ENCODE measurements at places on chromosomes 1 and 21. TPM values are rescaled to one million over a fixed set of nuclear protein-coding genes. Genes with fewer than 3 reads are reported as not detected.
A peak's percentile ranks its signal among the peaks of the same experiment; 100 is the strongest.

DNA sequence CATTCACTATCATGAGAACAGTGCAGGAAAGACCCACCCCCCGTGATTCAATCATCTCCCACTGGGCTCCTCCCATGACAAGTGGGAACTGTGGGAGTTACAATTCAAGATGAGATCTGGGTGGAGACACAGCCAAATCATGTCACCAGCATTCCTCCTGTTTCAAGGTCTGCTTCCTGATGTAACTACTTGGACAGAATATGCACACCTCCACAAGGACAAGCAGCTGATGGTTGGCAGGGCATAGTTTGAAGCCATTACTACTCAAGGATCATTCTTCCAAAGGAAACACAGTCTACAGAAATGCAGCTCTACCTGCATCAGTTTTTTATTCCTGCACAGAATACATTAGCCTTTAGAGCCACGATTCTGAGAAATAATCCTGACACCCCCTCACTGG, 28.5 kb upstream of the RNF2 start:
- no peak for DNase-seq

GRCh38 chr1:246142320-246142893, 364.7 kb downstream of the SMYD3 start:
- DNase-seq = no peak

The BSND gene
- not detected for total RNA-seq

DNA sequence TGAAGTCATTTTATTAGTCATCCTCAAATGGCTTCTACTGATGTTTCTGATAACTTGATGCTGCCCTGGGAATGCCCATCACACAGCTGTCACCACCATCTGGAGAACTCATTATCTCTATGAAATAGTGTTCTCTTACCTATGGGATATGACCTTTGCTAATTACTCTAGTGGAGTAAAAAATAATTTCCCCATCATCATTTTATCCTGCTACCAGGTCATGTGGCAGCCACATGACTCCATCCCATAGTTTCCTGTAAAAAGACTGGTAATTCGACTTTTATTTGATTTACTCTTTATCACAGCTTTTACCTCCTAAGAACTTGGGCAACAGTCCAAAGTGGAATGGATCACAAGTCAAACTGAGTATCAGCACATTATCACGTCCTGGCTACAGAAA, 76.1 kb upstream of the USP25 start:
- DNase-seq = no peak

GRCh38 chr1:30906631-30907441, 1.7 kb downstream of the SDC3 start:
- no peak for DNase-seq

DNA sequence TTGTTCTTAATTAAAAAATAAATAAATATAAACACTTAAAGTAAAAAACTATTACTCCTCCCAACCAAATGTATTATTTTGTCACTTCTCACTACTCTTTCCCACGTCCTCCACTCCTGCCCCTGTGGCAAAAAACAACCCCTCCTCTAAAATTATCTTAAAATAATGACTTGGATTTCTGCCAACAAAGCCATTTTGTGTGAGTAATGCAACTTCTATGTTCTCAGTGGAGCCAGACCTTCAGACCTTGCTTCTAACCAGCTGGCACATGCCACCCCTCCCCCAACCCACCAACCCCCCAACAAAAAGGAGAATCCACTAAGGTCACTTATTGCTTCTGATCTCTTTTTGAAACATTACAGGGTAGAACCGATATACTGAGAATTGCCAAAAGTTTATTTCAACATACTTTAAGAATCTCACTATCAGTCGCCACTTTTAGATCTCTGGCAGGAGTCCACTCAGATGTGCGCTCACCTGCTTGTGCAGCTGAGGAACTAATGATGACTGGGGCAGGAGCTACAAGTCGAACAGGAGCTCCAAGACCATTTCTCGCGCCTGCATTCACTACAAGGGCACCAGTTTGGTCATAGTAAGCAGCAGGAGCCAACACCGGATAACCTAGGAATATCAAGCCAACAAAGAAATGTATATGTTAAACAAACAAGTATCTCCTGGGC, 58.3 kb upstream of the SDC3 start:
- DNase-seq = peak; percentile 67

- DNase-seq = no peak
Measured at GRCh38 chr1:47713333-47713953, 275.6 kb downstream of the FOXD2 start.

- DNase-seq = no peak
Measured at GRCh38 chr1:197149340-197149739, 2.9 kb upstream of the ASPM start.

The ERICH3 gene
- total RNA-seq = not detected

DNA sequence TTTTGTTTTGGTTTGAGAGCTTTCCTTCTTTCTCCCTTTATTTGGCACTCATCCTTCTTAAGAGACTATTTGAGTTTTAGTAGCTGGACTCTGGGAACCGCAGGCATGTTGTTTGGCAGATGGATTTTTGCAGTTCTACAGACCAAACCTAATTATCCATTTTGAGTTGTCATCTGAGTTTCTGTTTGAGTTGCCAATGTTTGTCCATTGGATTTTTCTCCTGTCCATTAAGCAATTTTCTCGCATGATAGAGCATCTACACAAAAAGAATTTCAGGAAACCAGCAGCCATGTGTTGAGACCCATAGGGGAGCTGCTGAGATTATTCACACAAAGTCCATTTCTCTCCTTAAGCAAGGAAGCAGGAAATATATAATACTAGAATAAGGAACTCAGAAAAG, 17.2 kb upstream of the CXADR start:
- DNase-seq = peak; percentile 4

GRCh38 chr21:31218830-31219608, 125.0 kb downstream of the TIAM1 start:
- peak; percentile 82 for DNase-seq

DNA sequence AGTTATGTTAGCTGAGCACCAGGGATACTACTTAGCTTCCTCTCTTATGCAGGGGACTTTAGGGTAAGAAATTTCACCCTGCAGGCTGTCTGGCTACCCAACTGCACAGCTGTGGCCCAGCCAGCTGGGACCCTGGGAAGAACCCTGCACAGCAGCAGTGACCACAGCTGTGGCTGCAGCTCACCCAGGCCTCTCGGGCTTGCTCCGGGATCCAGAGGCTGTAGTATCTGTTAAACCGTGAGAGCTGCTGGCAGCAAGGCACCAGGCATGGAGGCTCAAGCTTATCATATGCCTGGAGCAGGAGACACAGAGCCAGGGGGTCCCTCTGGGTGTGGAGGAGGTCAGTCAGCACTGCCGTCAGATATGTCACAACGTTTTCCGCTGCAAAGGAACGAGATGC, 40.3 kb downstream of the URB1 start:
- DNase-seq = peak; percentile 60

The STIL gene
- total RNA-seq = 8.8 TPM

The SDHC gene
- total RNA-seq = 41.9 TPM

The ST7L gene
- 38.3 TPM for total RNA-seq

DNA sequence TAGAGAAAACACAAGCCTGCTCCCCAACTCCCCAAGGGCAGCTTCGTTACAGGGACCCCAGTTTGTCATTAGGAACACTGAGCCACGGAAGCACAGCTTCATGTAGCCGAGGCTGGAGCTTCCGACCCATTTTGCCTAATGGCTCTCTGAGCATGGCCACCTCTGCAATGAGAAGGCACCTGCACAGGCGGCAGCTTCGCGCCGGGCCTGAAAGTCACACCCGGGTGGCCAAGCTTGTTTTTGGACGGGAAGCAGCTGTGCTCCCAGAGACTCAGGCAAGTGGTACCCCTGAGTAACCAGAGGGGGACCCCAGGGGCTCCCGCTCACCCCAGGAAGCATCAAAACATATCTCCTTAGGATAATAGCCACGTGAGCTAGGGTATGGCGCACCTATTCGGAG, 80.9 kb downstream of the SLC66A1 start:
- DNase-seq = no peak

The FCER1G gene
- 4.4 TPM for total RNA-seq

The GOLT1A gene
- total RNA-seq = not detected

The RPTN gene
- total RNA-seq = not detected

GRCh38 chr1:207280706-207281105, 40.8 kb upstream of the CD55 start:
- no peak for DNase-seq

Data from tongue (tissue), 3 donors.